ENCODE measurements at places on chromosomes 12 and 14.

DNA sequence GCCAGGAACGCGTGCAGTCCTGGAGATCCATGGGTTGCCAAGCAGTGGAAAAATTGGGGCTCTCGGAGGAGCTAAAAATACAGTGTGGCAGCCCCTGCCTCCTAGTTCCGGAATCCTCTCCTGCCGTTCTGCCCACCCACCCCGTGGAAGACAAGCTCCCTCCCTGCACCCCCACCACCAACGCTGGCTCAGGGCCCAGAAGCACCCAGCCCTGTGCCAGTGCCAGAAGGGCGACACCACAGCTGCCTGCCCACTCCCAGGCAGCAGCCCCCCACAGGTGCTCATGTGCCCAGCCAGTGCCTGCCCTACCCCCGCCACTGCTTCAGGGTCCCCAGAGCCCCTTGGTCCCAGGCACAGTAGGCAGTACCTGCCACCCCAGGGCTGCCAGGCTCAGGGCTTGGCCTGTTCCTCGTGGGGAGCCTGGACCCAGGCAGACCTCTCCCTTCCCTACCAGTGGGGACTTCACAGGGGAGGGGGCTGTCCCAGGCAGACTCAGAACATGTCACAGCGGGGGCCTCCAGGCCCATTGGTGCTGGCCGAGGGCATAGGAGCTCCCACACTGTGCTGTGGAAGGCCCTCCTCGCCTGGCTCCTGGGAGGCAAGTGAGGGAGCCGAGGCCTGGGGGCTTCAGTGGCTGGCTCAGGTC, 7.4 kb downstream of the INF2 start:
- DNase-seq: no peak

DNA sequence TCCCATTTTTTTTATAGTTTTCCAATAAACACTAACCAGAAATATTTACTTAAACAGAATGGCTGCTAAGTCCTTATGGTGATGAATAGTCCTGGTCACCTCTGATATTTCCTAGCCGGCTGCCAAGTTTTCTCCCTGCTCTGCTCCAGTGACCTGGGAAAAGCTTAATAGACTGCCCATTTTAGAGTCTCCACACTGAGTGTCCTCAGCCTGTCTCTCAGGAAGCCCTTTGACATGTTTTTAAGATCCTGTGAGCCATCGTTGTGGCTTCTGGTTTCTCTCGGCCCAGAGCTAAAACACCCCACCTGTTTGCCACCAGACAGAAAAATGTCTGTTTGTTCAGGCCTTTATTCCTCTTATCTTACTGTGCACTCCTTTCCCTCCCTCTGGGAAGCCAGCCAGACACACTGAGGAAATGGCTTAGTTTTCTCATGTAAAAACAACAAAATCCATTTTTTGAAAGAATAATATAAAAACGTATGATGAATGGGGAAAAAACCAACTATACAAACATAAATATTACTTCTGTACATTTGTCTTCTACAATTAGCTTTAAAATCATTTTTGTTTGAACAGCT, 25.4 kb upstream of the ALDH2 start:
- no peak for DNase-seq

DNA sequence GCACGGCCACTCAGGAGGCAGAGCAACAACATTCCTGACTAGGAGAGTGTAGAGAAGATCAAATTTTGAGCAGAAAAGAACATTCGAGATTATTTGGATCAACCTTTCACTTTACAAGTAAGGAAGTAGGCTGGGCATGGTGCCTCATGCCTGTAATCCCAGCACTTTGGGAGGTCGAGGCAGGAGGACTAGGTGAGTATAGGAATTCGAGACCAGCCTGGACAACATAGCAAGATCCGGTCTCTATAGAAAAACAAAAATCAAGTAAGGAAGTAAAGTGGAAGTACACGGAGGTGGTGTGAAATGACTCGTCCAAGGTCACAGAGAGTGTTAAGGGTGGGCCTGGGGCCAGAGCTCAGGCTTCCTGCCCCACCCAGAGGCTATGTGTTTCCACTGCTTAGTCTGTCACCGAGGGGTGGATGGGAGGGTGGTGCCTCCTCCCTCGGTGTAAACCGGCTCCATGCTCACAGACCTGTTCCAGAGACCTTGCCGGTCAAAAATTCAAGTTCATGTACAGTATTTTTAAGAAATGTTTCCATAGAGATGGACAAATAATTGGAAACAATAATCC, 51.9 kb downstream of the MAP1LC3B2 start:
- DNase-seq: no peak

DNA sequence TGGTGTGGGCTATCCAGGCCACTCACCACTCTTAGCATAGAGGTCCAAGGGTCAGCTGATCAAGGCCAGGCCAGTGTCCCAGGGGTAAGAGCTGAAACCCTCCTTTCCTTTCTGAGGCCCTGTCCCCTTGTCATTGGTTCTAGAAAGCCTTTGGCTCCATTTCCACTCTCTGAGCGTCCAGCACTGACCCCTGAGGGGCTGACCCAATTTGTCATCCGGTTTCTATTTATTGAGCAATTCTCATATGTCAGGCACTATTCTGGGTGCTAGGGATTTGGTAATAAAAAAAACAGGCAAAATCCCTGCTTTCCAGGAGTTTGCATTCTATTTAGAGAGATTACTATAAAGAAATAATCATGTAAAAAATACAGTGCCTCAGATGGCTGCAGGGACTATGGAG, 3.4 kb downstream of the KRT77 start:
- no peak for DNase-seq
